Stimulated activated CD4-positive, alpha-beta T cell treated with anti-CD3 and anti-CD28 coated beads, TNF-alpha, amount 100 ng/mL, for 1 hour (primary cell): ENCODE measurements at places on chromosomes 16 and 17.

GRCh38 chr17:71553381-71553780 is 567.4 kb upstream of the SOX9 start:
- DNase-seq = no peak

GRCh38 chr16:47713225-47713595 is 252.1 kb downstream of the PHKB start:
- no peak for DNase-seq

- DNase-seq = no peak
These were observed 71.3 kb downstream of the IRX5 start for GRCh38 chr16:55001931-55002330.

DNA sequence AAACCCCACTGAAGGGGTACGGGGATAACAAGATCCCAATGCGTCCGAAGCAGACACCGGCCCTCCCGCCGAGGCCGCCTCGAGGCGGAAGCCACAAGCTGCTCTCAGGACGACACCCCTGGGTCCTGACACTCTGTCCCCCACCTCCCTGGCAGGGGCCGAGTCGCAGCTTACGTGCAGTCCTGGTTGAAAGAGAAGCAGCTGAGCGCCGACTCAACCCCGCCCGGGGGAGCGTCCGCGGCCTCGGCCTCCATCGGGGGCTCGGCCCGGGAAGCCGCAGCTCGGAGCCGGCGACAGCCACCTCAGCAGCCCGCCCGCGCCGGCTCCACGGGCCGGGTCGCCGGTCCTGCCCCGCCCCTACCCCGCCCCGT is at the start of gene WIPI1:
Gene WIPI1 (minus strand): TSS at position 329 of the 371 bp plus-strand sequence. CDS start 75 bp downstream, at position 254.
- DNase-seq = no peak

GRCh38 chr16:12211870-12212690 is 235.5 kb downstream of the SNX29 start:
- DNase-seq = no peak

DNA sequence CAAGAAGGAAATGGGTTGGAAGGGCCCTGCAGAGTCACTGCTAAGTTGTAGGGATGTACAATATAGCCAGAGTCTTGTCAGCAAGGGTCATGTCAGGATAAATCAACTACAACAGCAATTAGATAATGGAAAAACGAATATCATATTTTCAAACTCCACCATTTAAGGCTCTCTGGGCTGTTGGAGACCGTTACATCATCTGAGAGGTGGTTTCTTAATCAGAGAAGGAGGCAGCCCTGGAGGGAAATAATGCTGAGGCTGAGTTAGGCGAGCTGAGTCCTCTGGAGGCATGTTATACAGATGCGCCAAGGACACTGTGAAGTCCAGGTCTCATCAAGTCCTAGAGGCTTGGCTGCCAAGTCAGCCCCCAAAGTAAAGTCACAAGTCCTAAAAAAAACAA is 30.3 kb downstream of the LYRM9 start:
- no peak for DNase-seq

- no peak for DNase-seq
These were observed 34.5 kb downstream of the TBC1D16 start for GRCh38 chr17:80000981-80001775.

DNA sequence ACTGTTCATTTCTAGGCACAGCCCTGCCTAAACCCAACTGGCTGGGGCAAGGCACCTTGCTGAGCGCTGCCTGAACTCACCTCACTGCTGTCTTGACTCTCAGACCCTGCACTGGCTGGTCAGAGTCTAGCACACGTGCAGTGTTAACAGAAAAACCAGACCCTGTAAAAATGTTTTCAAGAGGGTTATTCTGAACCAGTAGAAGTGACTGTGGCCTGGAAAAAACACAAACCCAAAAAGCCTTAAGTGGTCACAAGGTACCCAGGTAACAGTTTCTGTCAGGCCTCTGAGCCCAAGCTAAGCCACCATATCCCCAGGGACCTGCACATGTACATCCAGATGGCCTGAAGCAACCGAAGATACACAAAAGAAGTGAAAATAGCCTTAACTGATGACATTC is 6.1 kb upstream of the EIF4A3 start:
- no peak for DNase-seq

- DNase-seq = no peak
These were observed 368.6 kb downstream of the FOXL1 start for GRCh38 chr16:86946981-86947380.

DNA sequence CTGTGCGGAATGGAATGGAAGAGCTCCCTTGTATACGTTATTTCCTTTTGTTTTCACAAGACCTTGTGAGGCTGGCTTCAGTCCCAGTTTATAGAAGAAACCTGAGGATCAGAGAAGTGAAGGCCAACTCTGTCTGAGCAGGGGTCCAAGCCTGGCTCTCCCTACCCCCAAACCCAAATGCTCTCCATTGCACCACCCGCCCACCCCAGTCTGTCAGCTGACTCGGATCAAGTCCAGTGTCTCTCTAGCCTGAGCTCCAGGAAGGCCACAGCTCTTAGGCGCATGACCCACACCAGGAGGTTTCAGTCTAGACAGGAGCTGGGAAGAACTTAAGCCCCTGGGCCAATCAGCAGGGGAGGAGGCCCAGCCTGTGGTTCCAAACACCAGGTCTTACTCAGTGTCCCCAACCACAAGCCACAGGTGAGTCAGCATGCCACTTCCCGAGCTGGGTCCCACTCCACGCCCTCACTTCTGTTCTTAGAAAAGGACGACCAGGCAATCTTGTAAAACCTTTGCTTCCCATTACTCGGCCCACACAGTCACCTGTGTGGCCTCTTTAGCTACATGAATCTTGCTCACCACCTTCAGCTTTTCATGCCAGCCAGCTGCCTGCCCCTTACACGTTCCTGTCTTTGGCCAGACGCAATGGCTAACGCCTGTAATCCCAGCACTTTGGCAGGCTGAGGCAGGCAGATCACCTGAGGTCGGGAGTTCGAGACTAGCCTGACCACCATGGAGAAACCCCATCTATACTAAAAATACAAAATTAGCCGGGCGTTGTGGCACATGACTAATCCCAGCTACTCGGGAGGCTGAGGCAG is 27.8 kb downstream of the TK2 start:
- peak; percentile 82 for DNase-seq

DNA sequence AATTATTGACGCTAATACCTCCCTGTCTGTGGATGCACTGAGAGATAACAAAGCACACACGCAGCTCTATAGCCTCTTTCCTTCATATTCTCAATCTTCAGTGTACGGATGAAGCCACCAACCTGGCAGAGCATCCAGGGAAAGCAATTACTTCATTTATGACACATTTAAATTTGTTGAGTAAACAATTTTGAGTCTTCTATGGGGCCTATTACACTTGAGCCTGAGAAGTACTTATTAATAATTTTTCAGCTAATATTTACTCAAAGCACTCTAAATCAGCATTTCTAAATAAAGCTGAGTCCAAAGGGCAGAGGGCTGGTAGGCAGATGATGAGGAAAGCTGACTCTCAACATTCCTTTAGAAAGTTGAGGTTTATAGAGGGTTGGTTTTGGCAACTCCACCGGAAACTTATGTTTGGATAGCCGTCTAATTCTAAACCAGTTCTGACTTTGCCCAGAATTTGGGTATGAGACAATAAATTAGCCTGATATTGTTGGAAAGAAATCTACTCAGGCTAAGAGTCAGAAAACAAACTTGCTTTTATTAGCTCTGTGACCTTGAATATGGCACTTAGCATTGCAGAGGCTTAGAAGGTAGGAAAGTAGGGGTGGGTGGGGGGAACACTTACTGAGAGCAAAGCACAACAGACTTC is 643.5 kb downstream of the CDH11 start:
- DNase-seq = no peak

- no peak for DNase-seq
These were observed 1.6 kb downstream of the PPY start for GRCh38 chr17:43940630-43941029.

DNA sequence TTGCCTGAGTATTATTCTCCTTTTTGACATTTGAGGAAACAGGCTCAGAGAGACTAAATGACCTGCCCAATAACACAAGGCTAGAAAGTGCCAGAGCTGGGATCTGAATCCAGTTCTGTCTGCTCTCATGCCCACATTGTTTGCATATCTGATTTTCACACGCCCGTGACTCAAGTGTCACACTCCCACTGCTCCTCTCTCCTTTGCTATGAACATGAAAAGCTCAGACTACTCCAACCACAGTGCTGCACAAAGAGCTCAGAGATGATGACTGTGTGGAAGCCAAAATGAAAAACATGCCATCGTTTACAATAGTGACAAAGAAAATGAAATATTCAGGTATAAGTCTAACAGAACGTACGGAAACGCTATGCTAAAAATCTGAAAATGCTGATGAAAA is 107.9 kb downstream of the SMG6 start:
- no peak for DNase-seq

DNA sequence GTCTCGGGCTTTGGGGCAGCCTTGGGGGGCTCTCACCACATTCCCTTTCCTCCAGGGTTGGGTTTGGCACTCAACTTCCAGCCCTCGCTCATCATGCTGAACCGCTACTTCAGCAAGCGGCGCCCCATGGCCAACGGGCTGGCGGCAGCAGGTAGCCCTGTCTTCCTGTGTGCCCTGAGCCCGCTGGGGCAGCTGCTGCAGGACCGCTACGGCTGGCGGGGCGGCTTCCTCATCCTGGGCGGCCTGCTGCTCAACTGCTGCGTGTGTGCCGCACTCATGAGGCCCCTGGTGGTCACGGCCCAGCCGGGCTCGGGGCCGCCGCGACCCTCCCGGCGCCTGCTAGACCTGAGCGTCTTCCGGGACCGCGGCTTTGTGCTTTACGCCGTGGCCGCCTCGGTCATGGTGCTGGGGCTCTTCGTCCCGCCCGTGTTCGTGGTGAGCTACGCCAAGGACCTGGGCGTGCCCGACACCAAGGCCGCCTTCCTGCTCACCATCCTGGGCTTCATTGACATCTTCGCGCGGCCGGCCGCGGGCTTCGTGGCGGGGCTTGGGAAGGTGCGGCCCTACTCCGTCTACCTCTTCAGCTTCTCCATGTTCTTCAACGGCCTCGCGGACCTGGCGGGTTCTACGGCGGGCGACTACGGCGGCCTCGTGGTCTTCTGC is 8.4 kb downstream of the SLC16A3 start:
- DNase-seq = no peak
